ENCODE measurements at places on chromosomes 16 and 17. TPM values are rescaled to one million over a fixed set of nuclear protein-coding genes. Genes with fewer than 3 reads are reported as not detected.

Gene HBQ1
- not detected for total RNA-seq

Gene GNAO1
- 0.12 TPM for total RNA-seq

Gene MIS12
- 14.7 TPM for total RNA-seq

Gene GDPD3
- 7.0 TPM for total RNA-seq

Gene CD300H
- not detected for total RNA-seq

Gene SCGB1C2
- total RNA-seq = not detected

Gene RNPS1
- 257 TPM for total RNA-seq

Gene TP53TG3F
- total RNA-seq = not detected

Gene RNF222
- not detected for total RNA-seq

Gene SP6
- total RNA-seq = 10.8 TPM

Gene ACSM2A
- total RNA-seq = not detected

Gene FOXF1
- 2.4 TPM for total RNA-seq

Gene BRIP1
- total RNA-seq = 22.2 TPM

Gene ADAMTS18
- total RNA-seq = not detected

Gene UNC13D
- 20.2 TPM for total RNA-seq

Gene HBA1
- total RNA-seq = 4.9 TPM

Gene CKLF
- total RNA-seq = 38.6 TPM

Gene HIC1
- 0.64 TPM for total RNA-seq

Gene DNASE1L2
- total RNA-seq = 1.9 TPM

Gene SLFN14
- total RNA-seq = not detected

Gene NTN1
- total RNA-seq = 4.2 TPM

Gene EPN3
- 17.8 TPM for total RNA-seq

Gene FOXL1
- total RNA-seq = 7.5 TPM

Gene DPEP2NB
- not detected for total RNA-seq

Gene PDIA2
- 0.93 TPM for total RNA-seq

Gene SMG1
- 72.7 TPM for total RNA-seq

Gene SOST
- not detected for total RNA-seq

Gene PSMC3IP
- total RNA-seq = 24.3 TPM

Gene MEIOB
- total RNA-seq = 0.59 TPM

Gene PIMREG
- 57.0 TPM for total RNA-seq

Gene SEPTIN1
- 3.4 TPM for total RNA-seq

Gene CD68
- 7.0 TPM for total RNA-seq

Gene KPNA2
- 330 TPM for total RNA-seq

Gene NMT1
- total RNA-seq = 173 TPM

Gene ACOX1
- 50.2 TPM for total RNA-seq

Gene TPPP3
- 1.2 TPM for total RNA-seq

Gene WNT9B
- not detected for total RNA-seq

Gene RNF43
- total RNA-seq = 42.2 TPM
